CD4-positive, alpha-beta T cell treated with Interleukin-17A for 1 hour (primary cell): ENCODE measurements at places on chromosomes 3 and 15.

DNA sequence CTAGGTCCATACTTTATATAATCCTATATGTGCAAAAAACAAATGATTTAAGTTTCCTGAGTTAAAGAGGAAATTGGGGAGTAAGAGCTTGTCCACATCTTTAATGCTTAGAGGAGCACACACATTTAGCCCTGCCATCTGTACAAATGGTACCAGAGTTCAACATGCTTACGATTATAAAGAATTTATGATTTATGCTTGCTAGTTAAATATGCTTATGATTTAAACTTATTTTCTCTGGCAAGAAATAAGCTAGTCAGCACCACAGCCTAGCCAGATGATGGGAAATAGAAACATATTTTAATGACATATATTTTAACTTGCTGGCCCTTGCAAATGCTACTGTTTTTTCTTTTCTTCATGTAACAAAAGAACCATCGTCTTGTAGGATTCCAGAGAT lies 48.3 kb downstream of the EIF4E3 start:
- DNase-seq: no peak

DNA sequence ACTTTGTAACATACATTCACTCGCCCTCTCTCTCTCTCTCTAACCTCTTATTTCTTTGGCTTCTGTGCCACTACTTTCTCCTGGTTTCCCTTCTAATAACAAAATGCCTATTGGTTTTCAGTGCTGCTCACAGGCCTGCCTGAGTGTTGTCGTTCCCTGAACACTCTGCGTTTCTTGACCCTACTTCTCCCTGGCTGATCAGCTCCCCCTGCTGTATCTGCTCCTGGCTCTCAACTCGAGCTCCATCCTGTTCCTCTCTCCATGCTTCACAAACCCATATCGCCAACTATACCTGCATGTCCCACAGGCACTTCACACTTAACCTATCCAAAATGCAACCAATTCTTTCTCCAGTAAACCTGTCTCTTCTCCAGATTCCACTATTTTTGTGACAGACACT lies 111.4 kb downstream of the OPA1 start:
- no peak for DNase-seq

DNA sequence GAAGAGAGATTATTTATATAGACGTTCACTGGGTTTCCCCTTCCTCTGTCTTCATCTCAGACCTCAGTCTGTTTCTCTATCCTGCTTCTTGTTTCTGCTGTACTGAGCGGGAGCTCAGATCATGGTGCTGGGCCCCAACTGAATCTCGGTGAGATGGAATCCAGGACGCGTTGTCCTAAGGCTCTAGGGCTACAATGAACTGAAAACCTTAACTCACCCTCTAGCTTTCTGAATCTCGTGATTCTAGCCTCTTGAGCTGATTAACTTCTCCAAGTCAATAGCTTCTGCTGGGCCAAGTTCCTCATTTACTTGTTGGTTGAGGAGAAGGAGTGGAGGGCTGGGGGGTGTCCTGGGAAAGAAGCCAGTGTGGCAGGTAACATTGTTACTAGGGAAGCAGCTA lies 32.7 kb upstream of the MAP3K13 start:
- no peak for DNase-seq

DNA sequence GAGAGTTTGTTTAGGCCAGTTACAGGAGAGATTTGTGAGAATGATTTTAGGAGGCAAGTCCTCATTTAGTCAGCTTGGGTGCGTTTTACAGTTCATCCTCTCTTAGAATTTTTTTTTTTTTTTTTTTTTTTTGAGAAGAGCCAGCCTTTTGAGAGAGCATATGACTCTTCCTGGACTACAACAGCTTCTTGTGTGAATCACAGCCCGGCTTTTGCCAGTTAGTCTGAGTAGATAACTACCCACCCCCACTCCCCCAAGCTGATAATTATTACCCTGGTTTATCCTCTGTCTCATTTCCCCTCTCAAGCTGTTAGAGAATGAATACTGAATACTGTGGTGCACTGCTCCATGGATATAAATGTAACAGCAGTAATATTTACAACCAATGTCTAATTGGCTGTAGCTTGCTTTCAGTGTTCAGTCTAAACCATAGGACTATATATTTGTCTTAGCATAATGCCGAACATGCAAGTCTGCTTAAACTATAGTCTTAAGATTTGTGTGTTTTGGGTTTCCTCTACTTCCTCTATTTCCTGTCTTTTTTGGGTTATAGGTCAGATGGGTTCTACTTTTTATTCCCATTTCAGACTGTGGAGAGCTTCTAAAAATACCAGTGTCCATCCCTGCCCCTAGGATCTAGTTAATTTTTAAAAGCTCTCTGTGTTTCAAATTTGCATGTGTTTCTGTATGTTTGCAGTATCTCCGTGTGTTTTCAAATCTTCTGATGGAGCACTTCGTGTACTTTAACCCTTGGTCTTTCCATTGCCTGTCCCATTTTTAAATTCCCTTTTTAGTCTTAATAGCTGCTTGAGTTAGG lies 8.0 kb downstream of the CHD2 start:
- peak; percentile 53 for DNase-seq

DNA sequence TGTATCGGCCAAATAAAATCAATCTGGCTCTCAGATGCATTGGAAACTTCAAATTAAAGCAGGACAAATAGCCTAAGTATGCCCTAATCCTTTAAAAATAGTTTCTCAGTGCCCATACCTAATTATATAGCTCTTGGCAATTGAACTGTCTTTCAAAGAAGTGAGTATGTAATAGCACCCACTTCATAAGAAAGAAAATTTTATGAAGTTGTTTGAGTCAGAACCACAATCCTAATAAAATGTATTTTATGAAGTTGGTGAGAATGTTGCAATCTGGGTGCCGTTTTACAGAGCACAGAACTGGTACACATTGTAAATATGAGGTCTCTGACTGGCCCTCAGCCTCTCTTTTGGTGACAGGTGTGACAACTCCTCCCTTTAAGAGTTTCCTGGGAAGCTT lies 45.4 kb downstream of the EPHB1 start:
- DNase-seq: no peak
